OCI-M1 (cell line): ENCODE measurements at places on chromosomes 2 and 18.
A peak's percentile ranks its signal among the peaks of the same experiment; 100 is the strongest.

- DNase-seq, result no peak
These were observed 51.7 kb downstream of the COX7A2L start for GRCh38 chr2:42309366-42309765.

- DNase-seq, result no peak
These were observed 56.2 kb upstream of the FOSL2 start for GRCh38 chr2:28336264-28336980.

- DNase-seq, result no peak
These were observed 162.6 kb downstream of the PMAIP1 start for GRCh38 chr18:60062396-60062795.

GRCh38 chr2:119407430-119408220 is 24.0 kb upstream of the TMEM37 start:
- DNase-seq, result peak; percentile 73

GRCh38 chr2:200216310-200216709 is 90.2 kb upstream of the SPATS2L start:
- DNase-seq, result peak; percentile 49

GRCh38 chr2:150034665-150035064 is 447.1 kb upstream of the MMADHC start:
- no peak for DNase-seq

GRCh38 chr18:25075783-25076182 is 276.2 kb downstream of the ZNF521 start:
- DNase-seq, result no peak

- no peak for DNase-seq
These were observed 857.4 kb upstream of the CDH2 start for GRCh38 chr18:29034113-29034856.

GRCh38 chr2:197284956-197285355 is 25.6 kb downstream of the ANKRD44 start:
- DNase-seq, result no peak

DNA sequence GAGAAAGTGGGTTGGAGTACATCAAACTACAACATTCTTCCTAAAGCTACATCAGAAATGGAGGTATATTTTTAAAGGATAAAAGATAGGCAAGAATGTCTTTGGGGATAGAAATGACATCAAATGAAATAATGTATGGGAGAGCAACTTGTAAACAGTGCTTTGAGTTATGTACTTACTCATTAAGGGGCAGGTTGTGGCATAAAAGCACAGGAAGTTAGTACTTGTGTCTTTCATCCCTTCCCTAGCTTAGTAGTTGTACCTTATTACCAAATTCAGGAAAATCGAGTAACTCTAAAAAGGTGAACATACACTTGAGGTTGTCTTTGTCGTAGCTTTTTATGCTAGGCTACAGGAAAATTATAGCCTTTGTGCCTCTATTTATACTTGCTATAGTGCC is 28.9 kb downstream of the PPP1CB start:
- DNase-seq, result no peak

- no peak for DNase-seq
These were observed 106.7 kb downstream of the FAM210A start for GRCh38 chr18:13619505-13620205.

GRCh38 chr2:144085016-144085415 is 434.9 kb downstream of the ZEB2 start:
- DNase-seq, result no peak

- no peak for DNase-seq
These were observed 34.3 kb upstream of the DNMT3A start for GRCh38 chr2:25375989-25376545.

DNA sequence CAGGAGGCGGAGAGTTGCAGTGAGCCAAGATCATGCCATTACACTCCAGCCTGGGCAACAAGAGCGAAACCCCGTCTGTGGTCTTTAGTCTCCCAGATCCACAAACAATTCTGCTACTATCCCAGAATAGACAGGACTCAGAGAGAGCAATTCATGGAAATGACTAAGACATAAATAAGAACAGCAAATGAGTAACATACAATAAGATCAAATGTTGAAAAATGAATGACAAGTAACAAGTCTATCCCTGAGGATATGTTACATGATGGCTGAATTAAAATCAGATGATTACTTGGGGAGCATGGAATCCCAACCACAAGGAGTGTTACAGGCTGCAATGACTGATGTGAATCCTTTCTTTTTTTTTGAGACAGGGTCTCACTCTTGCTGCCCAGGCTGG is 10.3 kb downstream of the ARL5A start:
- DNase-seq, result no peak

DNA sequence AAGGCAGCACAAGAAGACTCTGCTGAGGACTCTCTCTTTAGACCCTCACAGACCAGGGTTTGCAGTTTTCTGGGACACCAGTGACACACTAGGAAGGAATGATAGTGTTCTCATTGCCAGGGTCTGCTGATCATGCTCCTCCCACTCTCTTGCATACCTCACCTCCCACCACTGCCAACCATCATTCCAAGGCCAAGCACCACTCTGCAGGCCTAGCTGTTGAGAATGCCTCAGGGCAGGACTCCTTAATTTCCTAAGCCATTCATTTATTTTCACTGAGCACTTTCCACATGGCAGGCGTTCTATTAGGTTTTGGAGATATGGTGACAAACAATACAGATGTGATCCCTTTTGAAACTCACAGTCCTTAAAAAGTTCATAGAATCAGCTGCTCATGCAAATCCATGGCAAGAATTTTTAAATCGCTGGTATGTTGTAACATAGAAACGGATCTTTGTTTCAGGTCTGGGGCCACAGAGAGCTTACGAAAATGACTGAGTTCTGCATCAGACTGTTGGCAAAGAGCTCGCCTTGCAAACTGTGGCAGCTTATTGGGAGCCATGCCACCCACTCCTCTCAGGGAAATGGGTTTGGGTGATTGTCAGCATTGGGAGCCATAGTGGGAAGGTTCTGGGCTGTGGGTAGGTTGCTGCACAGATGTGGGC is 78.5 kb downstream of the XDH start:
- DNase-seq, result no peak

GRCh38 chr2:133847591-133847990 is 279.3 kb upstream of the NCKAP5 start:
- DNase-seq, result no peak

- no peak for DNase-seq
These were observed 484.8 kb upstream of the CNTNAP5 start for GRCh38 chr2:123540291-123540690.

GRCh38 chr18:33871363-33872025 is 293.5 kb downstream of the ASXL3 start:
- DNase-seq, result no peak
